ENCODE measurements at places on chromosomes 1 and 21.

DNA sequence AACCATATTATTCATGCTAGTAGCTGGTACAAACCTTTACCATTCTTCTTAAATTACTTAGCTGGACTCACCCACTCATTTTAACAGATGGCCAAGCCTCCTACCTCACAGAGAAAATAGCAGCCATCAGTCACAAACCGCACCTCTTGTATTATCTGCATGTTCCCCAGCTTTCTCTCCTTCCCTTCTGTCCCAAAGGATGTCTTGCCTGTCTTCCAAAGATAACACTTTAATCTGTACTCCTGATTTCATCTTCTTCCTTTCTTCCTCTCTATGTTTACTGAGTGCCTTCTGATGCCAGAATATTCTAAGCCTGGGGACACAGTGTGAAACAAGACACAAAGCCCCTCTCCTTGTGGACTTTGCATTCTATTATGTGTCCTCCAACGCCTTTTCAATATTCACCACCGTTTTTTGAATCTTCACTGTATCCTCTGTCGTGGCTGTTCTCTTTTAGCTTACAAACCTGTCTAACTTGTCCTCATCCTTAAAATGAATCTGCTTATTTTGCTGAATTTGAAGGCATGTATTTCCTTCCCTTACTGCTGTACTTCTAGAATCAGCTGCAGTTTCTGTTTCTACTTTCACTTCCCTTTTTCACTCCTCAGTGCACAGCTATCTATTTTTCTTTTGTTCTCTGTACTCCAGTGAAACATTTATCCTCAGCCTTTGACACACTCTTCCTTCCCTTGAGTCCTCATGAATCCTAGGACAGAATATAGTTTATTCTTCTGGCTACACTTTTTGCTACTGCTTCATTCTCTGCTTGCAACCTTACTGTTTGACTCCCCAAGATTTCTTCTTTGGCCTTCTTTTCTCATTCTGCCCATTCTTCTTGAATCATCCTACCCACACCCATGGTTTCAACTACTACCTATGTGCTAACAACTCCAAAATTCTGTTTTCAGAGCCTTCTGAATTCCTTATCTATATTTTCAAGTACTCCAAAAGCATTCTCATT, 216.9 kb upstream of the SAMSN1 start:
- DNase-seq, result no peak

DNA sequence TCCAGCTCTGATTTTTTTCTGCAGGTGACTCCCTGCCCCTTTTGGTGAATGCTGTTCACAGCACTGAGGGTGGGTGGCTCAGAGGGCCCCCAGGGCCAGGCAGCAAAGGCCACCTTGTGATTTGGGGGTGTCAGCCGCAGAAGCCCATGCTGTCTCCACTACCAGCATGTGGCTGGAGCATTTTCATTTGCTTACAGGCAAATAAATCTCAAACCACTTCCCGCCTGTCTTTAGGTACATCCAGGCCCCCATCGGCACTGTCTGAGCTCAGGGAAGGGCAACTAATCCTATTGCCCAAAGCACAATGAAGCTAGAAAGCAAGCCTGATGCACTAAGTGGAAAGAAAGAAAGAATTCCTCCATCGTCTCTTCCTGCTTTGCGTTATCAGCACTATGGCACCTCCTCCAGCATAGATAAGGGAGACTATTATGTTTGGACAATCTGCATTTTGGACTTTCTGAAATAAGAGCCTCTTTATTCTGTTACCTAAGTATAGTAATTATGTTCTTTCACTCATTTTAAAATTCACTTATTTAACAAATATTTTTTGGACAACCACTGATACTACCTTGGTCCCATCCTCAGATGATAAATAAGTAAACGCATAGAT, 100.5 kb upstream of the TLR5 start:
- no peak for DNase-seq

GRCh38 chr1:24620678-24621077, 22.4 kb upstream of the SRRM1 start:
- DNase-seq, result no peak

DNA sequence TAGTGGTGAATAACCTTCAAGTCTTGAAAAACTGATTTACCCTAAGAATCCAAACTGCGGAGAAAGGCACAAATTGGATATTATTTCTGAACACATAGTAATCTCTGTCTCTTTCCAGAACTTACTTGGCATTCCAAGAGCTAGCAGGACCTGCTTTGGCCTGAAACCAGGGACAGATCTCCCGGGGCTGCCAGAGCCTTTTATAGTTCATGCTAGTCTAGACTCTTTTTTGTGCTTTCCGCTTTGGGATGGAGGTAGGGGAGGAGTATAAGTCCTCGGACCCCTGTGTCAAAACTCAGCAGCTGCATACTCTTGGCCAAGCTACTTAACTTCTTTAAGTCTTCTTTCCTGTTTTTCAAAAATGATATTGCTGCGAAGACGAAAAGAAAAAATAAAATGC, 3.8 kb upstream of the RYR2 start:
- no peak for DNase-seq

- DNase-seq, result no peak
Measured at GRCh38 chr1:220219865-220220698, 52.2 kb downstream of the RAB3GAP2 start.

- DNase-seq, result no peak
Measured at GRCh38 chr1:45526135-45526644, 4.5 kb upstream of the PRDX1 start.

- DNase-seq, result no peak
Measured at GRCh38 chr1:198628067-198628455, 10.8 kb upstream of the PTPRC start.
